ENCODE measurements at places on chromosomes 7 and 10.

DNA sequence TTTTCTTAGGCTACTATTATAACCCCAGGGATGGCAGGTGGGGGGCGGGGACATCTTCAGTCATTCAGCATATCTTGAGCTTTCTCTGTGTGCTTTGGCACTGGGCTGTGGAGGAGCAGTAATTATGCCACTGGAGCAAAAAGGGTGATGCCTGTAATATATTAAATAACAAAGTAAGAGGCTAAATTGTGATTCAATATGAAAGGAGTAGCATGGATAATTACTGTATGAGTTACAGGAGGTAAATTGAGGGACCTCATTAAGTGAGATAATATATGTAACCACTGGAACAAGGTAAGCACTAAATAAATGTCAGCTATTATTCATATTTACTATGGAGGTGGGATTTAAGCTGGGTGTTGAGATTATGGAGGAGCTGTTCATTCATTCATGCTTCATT, 3.3 kb upstream of the STN1 start:
- no peak for DNase-seq

GRCh38 chr7:151129960-151130591, 37.4 kb downstream of the GBX1 start:
- DNase-seq = no peak

GRCh38 chr7:131546583-131547141, 9.8 kb downstream of the PODXL start:
- DNase-seq = peak; percentile 38

- peak; percentile 20 for DNase-seq
These were observed 50.7 kb upstream of the RHEB start for GRCh38 chr7:151570366-151570915.

GRCh38 chr10:133087679-133088178, at the start of gene ADGRA1:
ADGRA1 (plus strand) TSS chr10:133087924; CDS start chr10:133088910, 986 bp downstream.
- DNase-seq = no peak

DNA sequence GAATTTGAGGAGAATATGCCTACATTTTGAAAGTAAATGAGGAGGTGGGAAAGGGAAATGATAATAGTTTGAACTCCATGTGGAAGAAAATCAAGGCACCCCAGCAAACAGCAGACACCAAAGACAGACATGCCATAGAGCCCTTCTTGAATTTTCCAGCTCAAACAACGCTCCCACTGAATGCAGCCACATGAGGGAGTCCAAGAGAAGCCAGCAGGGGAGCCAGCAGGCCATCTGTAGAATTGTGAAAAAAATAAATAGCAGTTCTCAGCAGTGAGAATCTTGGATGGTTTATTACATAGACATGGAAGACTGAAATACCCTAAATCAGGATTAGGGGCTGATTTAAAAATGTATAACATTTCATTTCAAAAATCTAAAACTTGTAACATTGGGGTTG, 1567.3 kb upstream of the LRRTM3 start:
- DNase-seq = no peak

- no peak for DNase-seq
These were observed 920.5 kb downstream of the KCNMA1 start for GRCh38 chr10:76717141-76717540.

GRCh38 chr10:16520900-16521299, 779 bp downstream of the C1QL3 start:
- DNase-seq = no peak

DNA sequence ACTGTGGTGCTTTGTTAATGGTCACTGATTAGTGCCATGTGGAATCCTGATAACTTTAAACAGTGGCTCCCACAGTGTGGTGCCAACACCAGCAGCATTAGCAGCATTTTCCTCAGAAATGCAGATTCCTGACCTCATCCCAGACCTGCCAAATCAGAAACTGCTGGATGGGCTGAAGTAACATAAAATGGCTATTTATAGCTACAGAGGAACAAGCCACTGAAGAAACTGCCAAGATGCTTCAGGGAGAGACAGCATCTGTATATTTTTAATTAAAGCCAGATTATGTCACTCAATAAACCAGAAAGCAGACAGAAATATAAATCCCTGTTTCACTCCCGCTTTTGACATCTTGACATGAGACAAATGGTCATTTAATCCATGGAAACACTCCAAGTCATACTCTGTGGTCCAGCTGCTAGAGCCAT, 178.5 kb downstream of the AMPH start:
- DNase-seq = no peak

DNA sequence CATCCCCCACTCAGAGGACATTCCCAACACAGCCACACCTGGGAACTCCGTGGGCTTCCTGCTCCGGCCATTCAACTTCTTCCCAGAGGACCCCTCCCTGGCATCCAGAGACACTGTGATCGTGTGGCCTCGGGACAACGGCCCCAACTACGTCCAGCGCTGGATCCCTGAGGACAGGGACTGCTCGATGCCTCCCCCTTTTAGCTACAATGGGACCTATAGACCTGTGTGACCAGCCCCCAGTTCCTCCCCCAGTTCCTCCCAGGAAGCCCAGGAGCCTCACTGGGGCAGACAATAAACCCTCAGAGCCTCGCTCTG, 8.6 kb downstream of the AOC1 start:
- no peak for DNase-seq

GRCh38 chr7:125059861-125060456, 130.3 kb upstream of the POT1 start:
- DNase-seq = peak; percentile 37

DNA sequence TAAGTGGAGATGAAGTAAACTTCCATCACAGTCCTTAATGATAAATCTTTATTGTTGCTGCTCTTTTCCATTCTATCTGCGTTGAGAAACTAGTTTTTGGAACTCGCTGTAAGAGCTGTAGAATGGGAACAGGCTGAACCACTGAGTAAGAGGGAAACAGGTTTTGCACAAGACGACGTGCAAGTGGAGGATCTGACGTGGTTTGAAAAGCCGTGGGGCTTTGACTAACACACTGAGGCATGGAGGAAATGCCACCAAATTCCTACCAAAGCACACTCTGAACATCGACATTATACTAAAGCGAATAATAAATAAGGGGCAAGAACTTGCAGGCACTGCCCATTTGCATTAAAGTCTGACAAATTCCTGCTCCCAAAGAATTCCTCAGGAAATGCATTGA, 160.6 kb downstream of the KLF6 start:
- DNase-seq = no peak

- no peak for DNase-seq
These were observed 557.6 kb upstream of the GALNT17 start for GRCh38 chr7:70574314-70574834.

Measured in LoVo (cell line).